Hematopoietic multipotent progenitor cell treated with erythropoietin and hydrocortisone succinate and interleukin-3 and kit ligand, for 4 days (in vitro differentiated cells): ENCODE measurements at places on chromosomes 3 and 15.

DNA sequence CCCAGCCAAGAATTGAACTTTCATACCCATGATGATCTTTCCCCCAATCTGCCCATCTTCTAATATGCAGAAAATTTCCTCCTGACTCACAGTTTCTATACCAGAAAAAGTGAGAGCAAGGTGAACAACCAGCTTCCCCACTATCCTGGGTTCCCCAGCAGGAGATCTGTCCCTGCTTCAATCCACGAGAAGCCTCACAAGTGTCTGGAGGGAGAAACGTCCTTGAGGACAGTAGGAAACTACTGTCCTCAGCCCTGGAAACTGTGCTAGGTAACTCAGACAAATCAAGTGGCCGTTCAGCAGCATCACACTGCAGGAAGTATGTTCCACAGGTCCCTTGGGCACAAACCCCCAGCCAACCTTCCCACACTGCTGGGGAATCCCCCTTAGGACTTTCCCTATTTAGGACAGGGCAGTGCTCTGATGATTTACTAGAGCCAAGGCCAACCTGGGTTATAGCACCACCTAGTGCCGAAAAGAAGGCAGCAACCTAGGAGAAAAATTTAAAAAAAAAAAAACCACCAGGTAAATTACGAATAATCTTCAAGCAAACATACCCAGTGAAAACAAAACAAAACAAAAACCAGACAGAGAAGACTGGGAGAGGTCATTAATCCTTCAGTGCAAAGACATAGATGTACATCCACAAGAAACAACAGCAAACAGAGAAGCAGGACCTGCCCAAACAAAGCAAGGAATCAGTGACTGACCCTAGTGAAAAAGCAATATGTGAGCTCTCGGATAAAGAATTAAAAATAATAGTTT is 36.0 kb downstream of the MORC1 start:
- peak; percentile 71 for DNase-seq

DNA sequence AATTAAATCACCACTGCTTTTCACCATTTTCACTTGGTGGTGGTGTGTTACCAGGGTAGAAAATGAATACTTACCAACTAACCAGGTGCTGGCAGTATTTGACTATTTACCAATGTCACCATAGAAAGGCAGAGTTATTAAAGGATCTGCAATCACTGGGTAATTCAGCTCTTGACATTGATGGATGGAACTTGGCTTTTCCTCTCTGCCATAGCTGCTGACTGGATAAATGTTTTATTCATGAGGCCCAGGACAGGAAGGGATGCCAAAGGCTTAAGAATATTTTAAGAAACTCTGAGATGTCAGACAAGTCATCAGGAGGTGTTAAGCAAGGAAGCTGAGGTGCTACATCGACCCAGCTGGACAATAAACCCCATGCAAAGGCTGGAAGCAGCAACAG is 495.5 kb upstream of the CFAP20DC start:
- no peak for DNase-seq

GRCh38 chr3:194075802-194076460 is 60.0 kb upstream of the HES1 start:
- DNase-seq, result no peak

DNA sequence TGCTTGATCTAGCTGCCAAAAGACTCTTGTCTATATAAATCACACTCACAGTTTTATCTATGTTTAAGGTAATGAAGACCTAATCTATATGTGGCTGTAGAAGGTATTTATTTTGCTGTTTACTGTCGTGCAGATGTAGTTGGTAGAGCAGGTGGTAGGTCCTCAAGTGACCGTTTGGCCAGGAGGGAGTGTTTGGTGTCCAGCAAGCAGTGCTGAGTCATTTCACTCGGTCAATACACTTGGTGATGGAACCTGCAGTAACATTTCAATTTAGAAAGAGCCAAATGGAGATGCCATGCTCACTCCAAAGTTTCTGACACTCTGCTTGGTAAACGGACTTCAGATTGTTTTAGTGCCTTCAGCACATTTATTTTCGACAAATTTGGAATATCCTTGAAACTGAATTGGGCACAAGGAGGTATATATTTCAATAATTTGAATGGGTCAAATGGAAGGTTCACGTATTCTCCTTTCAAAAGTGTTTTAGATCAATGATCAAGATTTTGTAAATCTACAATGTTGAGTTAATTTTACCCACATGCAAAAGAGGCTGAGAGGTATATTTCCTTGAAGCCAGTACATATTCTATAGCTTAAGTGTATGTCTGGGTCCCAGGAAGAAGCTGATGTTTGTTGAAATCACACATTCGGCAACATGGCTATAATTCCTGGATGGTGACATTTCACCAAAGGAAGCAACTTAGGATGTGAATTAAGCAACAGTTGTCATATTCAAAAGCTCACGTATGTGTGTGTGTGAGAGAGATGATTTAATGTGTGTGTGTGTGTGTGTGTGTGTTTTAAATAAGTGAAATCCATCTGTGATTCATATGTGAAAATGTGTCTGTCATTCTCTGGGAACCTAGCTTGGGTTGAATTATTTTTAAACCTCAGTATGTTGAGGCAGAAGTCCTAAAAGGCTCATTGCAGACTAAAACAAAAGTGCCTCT is 7.7 kb upstream of the CX3CR1 start:
- DNase-seq, result no peak

DNA sequence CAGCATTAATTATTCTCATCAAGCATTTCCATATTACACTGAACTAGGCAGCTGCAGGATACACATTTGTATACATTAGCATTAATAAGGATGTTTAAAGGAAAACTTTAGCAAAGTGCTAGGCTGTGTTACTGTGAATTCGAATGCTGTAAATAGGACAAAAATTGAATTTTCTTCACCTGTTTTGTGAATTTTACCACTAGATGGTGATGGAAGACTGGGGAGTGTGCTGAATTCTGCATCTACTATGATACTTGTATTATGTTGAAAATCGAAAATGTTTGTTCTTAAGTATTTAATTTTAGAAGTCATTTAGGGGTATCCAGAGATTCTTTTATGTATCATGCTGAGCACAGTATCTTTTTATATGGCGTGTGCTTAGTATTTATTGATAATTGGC is 12.3 kb upstream of the P2RY14 start:
- DNase-seq, result peak; percentile 39

- DNase-seq, result no peak
These were observed 437.4 kb upstream of the TPRG1 start for GRCh38 chr3:188734395-188734794.

GRCh38 chr3:57224856-57225255 is 2.7 kb upstream of the APPL1 start:
- no peak for DNase-seq

GRCh38 chr3:127403795-127404194 is 115.9 kb upstream of the PRR20G start:
- no peak for DNase-seq

- DNase-seq, result no peak
These were observed 69.4 kb downstream of the MME start for GRCh38 chr3:155149494-155149893.

DNA sequence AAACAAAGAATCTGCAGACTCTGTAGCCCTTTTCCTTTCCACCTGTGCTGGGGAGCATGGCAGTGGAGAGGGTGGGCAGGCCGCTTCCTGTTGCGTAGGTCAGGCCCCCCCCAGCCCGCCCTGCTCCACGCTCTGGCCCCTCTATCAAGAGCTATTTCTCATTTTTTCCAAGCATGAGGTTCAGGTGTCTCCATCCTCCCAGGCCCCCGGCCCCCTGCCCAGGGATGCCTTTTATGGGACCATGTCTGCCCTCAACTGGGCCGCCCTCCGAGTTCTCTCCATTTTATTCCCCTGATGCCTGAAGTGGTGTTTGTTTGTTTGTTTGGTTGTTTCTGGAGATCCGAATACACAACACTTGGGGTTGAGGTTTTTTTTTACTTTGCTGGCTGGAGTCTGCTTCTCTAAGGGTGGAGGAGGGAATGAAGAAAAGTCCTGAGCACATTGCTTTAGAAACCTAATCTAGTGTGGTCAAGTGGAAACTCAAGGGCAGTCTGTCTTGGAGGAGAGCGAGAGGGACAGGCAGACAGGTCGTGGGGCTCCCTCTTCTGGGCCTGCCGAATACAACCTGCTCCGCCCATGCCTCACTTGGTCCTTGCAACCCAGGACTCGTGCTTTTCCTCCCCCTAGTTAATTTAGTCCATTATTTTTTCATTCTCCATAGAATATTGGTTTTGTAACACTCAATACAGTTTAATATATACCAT is 176.5 kb upstream of the LYSMD4 start:
- peak; percentile 26 for DNase-seq

- peak; percentile 97 for DNase-seq
These were observed 84.8 kb downstream of the PPCDC start for GRCh38 chr15:75107908-75108838.

DNA sequence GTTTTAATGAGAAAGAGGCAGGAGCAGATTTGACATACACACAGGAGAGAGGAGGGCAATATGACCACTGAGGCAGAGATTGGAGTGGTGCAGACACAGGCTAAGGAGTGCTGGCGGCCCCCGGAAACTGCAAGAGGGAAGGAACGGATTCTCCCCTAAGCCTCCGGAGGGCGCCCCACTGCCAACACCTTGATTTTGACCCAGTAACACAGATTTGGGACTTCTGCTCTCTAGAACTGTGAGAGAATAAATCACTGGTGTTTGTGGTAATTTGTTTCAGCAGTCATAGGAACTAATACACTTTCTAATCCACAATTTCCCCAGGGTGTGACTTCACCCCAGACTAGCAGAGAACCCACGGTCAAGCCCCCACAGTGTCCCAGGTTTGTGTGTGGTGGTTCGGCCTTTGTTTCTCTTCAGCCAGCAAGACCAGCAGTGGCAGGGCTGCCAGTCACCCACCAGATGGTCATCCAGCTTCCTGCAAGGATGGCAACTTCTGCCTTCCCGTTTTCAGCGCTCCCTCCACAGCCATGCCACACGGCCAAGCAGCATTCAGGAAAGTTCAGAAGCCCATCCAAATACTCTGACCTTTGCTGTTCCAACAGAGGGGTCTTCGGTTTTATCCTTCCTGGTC is 23.6 kb upstream of the TSPAN3 start:
- peak; percentile 27 for DNase-seq

GRCh38 chr15:34999906-35000305 is 11.8 kb upstream of the ZNF770 start:
- no peak for DNase-seq

GRCh38 chr3:124648551-124648950 is 81.7 kb upstream of the UMPS start:
- peak; percentile 41 for DNase-seq

DNA sequence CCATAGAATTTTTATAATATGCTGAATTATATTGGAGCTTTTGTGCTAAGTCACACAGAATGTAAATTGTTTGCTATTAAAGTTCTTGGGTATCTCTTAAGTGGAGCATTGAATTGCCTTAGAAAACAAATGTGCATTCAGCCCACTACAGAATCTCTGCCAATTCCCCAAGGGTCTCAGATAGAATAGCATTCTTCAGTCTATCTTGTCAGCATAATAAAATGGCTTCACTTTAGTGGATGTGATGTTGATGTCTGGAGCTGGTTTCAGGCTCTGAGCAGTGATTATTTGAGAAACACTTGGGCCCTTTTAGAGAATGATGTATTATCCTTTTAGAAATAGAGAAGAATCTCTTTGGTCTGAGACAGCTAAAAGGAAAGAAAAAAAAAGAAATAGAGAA is 45.2 kb downstream of the LRCH3 start:
- DNase-seq, result no peak

DNA sequence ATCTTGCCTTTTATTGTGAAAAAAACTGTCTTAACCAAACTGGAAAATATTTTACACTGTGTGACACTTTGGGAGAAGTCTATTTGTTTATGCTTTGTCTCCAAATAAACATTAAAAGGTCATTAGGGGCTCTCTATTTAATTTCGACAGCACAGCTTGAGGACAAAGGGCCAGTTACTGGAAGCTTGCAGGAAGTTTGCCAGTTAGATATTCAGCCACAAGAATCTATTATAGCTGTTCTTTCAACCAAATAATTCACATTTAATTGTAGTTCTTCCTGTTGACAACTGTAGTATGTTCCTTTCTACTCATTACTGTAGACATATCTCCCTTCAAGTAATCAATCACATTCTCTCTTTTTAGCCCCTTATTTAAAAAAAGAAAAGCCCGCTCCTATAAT is 6.1 kb downstream of the CP start:
- no peak for DNase-seq

DNA sequence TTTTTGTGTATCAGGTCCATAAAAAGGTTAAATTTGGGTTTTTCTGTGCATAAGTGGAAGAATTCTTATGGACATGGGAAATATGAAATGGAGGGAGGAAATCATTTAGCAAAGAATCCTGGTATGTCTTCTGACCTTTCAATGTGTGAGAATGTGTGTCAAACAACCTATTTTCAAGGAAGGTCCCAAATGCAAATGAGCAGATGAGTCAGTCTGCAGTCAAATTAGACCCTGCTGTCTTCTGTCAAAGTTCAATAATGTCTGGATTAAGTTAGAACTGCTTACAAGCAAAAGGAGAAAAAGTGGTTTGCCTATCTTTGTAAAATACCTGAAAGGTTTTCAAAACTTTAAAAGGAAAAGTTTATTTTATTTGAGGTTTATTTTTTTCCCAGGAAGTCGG is 15.3 kb downstream of the FBN1 start:
- DNase-seq, result no peak

DNA sequence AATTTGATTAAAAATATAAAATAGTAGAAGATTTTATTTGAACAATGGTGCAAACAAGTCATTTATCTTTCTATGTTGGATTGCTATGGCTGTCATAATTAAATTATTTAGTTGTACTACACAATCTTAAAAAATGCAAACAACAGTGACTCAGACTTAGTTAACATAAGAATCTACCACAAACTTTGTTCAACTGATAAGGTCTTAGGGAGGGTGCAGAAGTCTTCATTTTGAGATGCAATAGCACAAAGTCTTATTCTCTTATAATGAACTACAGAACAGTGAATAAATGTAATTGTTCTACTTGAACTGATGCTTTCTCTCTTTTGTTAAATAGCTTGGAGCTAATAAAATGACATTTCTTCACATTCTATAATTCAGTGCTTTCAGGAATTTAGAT is 482.8 kb upstream of the NAALADL2 start:
- DNase-seq, result no peak

GRCh38 chr3:53597136-53597915 is 102.9 kb downstream of the CACNA1D start:
- peak; percentile 13 for DNase-seq

- no peak for DNase-seq
These were observed 6.5 kb upstream of the GLB1 start for GRCh38 chr3:33103480-33103879.

DNA sequence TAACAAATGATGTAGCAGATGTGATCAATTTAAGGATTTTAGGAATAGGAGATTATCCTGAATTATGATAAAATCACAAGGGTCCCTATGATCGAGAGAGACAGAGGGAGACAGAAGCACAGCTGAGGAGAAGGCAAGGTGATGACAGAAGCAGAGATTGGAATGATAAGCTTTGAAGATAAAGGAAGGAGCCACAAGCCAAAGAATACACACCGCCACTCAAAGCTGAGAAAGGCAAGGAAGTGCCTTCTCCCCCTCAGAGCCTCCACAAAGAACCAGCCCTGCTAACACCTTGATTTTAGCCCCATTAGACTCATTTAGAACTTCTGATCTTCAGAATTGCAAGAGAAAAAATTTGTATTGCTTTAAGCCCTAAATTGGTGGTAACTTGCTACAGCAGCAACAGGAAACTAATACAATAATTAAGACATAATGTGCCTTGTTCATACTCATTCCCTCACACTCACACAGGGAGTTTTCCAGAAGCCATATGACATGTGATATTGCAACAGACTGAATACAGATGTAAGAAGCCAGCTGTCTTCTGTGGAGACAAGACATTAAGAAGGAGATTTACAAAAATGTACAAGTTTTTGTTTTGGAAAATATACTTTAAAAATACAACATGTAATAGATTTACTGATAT is 38.2 kb downstream of the TRANK1 start:
- no peak for DNase-seq
